ENCODE measurements at places on chromosomes 3 and 15.
A peak's percentile ranks its signal among the peaks of the same experiment; 100 is the strongest.

DNA sequence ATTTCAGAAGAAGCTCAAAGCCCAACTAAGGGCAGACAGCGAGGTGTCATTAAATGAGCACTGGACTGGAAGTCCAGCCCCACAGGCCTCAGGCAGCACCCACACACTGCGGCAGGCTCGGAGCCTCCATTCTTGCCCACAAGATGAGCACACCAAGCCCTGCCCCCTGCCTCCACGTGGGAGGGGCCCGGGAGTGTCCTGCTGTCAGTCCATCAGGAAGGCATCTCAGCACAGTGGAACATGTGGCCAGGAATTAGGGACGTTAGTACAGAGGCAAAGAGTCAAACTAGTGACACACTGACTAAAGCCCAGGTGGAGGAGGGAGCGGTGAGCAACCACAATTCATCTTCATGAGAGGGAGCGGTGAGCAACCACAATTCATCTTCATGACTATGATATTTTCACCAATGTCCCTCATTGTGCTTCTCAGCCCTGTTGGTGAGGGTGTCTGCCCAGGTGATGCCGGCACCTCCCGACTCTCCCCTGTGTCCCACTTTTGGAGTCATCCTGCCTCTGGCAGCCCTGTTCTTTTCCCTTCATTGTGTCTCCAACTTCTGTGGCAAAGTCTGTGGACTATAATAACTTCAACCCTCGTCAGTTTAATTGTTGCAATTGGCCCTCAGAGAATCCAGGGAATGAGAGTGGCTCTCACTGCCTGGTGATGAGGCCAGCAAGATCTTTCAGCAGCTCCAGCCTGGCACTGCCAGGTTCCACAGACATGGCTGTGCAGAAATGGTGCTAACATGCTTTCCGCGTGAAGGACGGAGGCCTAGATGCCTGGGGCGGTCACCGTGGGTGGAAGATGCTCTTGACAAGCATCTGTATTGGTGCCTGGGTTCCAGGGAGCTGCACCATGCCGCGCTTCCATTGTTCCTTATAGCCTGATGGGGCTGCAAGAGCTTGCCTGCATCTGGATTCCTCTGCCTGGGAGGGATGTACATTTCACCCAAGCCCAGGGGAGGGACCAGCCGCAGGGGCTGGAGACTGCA, 23.1 kb upstream of the SKOR1 start:
- DNase-seq, result no peak

- DNase-seq, result no peak
Measured at GRCh38 chr3:197487911-197488391, 67.8 kb downstream of the BDH1 start.

DNA sequence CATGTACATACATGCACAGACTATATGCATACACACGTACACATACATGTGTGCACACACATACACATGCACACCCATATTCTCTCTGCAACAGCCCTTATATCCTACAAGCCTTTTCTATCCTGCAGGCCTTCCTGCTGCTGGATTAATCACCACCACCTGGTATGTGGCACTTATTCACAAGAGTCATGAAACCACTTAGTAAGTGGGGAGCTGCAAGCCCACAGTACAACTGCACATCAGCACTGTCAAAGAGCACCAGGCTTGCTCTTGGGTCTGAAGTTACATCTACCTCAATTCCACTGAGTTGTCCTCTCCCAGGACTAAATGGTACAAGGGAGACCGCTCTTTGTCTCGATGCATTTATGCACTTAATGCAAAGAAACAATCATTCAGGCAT, 233.2 kb downstream of the KLF13 start:
- DNase-seq, result no peak

DNA sequence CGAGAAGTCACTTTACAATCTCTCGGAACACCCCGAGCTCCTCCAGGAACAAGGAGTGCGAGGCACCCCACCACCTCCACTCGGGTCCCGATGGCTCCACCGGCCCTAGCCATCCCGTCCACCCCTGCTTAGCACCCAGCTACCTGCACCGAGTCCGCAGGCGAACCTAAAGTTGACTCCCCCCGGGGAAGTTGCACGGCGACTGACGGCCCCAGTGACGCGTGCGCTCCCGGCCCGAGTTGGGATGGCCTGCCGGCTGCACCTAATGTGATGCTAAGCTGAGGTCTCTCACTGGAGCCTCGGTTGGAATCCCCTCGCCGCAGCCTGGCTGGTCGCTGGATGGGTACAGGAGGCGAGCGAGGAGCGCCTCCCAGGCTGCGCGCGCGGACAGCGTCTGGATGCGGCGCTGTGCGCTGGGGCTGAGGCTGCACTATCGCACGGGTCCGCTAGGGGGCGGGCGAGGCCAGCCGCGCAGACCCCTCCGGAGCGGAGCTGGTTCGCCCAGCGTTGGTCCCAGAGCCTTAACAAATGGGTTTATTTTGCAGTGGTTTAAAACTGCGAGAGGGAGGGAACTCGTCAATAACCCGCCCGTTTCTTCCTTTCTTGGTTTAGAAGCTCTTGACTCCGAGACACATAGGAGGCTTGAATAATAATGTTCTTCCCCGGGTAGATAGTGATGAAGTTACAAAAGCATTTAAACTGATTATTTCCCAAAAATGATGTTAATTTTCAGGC, at the start of gene OXTR:
Gene OXTR (minus strand): TSS at position 526 of the 735 bp plus-strand sequence. CDS start 1,426 bp downstream, outside the sequence.
- DNase-seq, result peak; percentile 76

- no peak for DNase-seq
Measured at GRCh38 chr3:31906182-31906581, 74.9 kb downstream of the OSBPL10 start.

DNA sequence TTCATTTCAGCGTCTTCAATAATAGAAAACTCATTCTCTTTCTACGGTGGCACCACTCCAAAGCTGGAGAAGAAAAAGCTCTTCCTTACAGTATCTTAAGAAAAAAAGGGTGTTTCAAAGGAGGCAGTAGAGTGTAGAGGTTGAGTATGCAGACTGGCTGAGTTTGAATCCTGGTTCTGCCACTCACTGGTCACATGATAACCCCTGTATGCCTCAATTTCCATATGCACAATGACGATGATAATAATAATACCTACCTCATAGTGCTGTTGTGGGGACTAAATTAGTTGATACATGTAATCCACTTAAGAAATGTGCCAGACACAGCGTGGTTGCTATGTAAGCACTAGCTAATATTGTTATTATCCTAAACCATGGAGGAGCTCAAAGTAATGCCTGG, 4.5 kb downstream of the ANP32A start:
- DNase-seq, result no peak

GRCh38 chr3:164687211-164687610, 391.1 kb downstream of the SI start:
- DNase-seq, result no peak

- peak; percentile 58 for DNase-seq
Measured at GRCh38 chr15:94070356-94071295, 160.7 kb upstream of the MCTP2 start.

DNA sequence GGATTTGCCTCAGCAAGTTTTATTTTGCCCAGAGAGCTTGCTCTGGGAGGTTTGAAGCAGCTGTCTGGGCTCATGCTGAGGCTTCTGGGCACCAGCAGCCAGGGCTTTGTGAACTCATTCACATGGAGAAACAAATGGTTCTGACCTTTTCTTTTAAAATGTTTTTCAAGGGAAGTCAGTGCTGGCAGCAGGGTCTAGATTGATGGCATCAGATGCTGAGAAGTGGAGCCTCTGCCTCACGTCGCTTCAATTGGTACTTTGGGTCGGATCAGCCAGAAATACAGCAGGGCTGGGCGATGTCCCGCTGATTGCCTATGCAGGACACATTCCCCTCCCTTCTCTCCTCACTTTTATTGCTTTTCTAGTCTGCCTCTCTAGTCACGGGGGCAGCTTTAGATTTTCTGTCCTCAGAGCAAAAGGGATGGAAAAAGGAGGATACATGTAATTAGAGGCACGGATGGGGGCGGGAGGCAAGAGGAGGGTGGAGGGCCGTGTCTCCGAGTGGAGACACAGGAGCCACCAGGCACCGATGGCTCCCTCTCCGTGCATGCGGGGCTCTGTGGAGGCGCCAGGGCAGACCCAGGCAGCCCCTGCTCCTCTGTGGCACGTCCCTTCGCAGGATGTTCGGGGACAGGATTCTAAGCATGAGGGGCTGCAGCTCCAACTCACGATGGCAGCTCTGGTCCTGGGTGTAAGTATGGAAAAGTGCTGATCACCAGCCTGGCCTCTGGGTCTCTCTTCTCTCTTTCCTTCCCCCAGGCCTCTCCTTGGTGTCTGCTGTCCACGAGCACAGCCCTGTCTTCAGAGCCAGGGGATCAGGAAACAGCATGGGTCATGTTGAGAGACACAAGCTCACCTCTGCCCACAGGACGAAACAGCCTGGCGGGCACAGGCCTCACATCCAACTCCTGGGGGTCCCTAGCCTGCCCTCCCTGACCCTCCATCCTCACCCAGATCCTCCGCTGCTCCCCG, 116.1 kb downstream of the FAM43A start:
- DNase-seq, result no peak

- no peak for DNase-seq
Measured at GRCh38 chr15:77967798-77968197, 109.7 kb downstream of the TBC1D2B start.

DNA sequence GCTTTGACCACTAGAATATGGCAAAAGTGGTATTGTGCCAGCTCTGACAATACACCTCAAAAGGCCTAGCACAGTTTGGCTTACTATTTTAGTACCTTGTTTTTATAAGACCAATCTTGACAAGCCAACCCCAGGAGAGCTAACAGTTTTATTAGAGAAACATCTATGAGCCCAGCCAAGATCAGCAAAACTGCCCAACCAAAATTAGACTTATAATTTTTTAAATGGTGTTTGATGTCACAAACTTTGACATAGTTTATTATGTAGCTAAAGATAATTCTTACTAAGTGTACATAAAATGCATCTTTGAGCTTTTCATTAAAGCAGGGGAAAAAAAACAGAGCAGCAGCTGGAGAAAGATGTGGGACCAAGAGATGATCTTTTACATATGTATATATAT, 537.5 kb downstream of the ZPLD1 start:
- DNase-seq, result no peak

GRCh38 chr15:51024735-51025453, 69.8 kb downstream of the TNFAIP8L3 start:
- DNase-seq, result no peak

- peak; percentile 47 for DNase-seq
Measured at GRCh38 chr3:66437341-66437929, 63.4 kb downstream of the LRIG1 start.

DNA sequence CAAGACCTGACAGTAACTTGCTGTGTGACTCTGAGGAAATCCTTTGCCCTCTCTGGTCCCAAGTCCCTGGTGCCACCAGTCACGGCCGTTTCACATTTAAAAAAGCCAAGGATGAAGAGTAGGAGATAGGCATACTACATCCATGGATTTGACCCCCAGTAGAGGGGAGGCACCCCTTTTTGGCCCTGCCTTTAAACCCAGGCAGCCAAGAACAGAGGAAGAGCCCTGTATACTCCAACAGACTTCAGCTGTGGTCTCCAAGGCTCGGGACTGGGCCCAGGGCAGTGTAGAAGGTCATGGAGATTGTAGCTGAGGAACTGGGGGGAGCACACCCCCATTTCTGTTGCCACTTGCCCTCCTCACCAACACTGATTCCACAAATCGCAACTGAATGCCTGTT, 3.7 kb downstream of the CAV3 start:
- no peak for DNase-seq

GRCh38 chr15:43253431-43254403, 13.0 kb downstream of the TGM5 start:
- DNase-seq, result no peak

DNA sequence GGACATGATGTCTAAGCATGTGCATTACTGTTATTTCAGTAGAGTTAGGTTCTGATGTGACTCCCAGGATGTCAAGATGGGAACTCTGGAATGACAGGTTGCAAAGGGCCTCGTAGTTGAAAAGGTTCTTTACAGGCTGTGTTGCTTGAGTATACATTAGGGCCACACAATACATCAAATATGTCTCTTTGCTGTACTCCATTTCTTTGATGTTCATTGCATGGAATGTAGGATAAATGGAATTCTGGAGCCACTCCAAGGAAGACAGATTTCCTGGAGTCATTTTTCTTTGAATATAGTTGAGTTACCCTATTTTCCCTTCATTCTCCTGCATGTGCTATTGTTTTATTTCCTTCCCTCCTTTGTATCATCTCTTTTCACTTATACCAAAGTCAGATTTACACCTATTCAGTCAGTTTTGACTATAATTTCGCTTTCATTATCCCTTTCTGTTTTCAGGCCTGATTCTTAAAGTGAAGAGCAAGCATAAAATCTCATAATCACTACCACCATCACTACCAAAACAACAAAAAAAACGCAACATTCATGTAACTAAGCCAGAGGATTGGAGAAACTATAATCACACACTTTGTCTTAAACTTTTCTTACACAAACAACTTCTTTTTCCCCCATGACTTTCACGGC, 61.2 kb upstream of the PTX3 start:
- DNase-seq, result no peak

DNA sequence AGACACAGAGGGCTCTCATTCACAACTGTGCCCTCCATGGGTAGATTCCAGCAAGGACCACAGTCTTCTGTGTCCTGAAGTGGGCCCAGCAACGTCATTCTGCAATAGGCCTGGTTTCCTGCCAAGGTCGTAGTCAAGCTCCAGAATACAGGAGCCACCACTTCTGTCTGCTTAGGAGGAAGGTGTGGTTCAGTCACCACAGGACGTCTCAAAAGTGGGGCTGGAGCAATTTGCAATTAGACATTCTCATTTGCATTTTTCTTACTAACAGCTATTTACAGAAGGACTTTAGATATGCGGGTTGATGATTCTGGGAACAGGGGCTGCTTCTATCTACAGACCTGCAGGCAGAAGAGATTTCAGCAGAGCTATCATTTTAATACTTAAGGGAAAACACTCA, 58.7 kb upstream of the MYRIP start:
- no peak for DNase-seq

GRCh38 chr15:65408324-65409035, 14.3 kb downstream of the IGDCC4 start:
- no peak for DNase-seq

DNA sequence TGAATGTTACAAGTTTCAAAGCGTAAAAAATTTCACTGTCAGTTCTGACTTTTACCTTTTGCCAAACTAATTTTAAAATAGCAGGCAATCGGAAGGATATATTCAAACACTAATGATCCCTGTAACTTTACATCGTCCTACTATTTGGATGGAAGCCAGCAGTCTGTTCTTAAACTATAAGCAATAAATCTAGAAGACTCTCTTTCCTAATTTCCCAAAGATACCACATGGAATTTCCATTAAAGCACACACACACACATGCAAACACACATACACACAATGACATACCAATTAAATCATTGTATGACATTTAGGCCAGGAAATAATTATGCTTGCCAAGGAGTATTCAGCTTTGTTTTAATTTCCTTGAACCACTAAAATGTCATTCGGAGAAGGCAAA, 32.0 kb downstream of the IL17RD start:
- DNase-seq, result no peak

- DNase-seq, result no peak
Measured at GRCh38 chr3:115877615-115877899, 254.2 kb downstream of the GAP43 start.
